ENCODE measurements at places on chromosomes 3 and 15.

DNA sequence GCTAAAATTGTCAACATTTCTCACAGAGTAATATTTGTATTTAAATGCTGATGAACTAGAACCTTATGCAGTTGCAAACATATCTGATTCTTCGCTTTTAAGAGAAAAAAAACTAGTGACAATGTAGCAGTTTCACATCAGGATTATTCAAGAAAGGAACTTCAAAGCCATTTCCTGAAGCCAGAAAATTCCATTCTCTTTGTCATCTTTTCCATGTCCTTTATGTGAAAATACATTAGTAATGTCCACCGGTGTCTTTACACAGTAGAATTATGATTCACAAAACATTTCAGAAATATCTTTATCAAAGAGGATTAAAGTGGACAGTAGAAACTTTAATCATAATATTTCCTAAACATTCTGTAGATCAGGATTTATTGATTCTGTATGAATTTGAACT lies 12.7 kb upstream of the LXN start:
- no peak for DNase-seq
- no peak overlapping the region for H3K27ac ChIP-seq
- no peak overlapping the region for H3K4me3 ChIP-seq
- no peaks in the 10 kb centered on the region for H3K27me3 ChIP-seq
- peaks cover 21% of the 10 kb centered on the region for H3K36me3 ChIP-seq

DNA sequence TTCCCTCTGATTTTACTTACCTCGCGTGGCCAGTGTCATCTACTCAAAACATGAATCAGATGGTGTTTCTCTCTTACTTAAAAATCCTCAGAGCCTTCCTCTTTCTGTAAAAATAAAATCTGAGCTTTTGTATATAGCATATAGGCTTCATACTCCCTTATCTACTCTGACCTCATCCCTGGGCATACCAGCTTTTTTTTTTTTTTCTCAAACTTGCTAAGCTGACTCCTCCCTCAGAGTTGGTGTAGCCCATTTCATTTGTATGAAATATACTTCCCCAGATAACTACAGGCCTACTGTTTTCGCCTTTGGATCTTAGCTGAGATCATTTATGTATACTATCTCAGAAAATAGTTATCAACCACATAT lies 648.9 kb upstream of the ALCAM start:
- no peaks in the 10 kb centered on the region for H3K36me3 ChIP-seq
- H3K4me3 ChIP-seq, result no peak overlapping the region
- no peak overlapping the region for H3K27ac ChIP-seq
- no peak for DNase-seq

GRCh38 chr15:64288577-64288976 lies 67.4 kb downstream of the CSNK1G1 start:
- H3K27me3 ChIP-seq, result no peaks in the 10 kb centered on the region
- no peak overlapping the region for H3K27ac ChIP-seq
- DNase-seq, result no peak
- no peaks in the 10 kb centered on the region for H3K4me1 ChIP-seq
- H3K36me3 ChIP-seq, result no peaks in the 10 kb centered on the region

DNA sequence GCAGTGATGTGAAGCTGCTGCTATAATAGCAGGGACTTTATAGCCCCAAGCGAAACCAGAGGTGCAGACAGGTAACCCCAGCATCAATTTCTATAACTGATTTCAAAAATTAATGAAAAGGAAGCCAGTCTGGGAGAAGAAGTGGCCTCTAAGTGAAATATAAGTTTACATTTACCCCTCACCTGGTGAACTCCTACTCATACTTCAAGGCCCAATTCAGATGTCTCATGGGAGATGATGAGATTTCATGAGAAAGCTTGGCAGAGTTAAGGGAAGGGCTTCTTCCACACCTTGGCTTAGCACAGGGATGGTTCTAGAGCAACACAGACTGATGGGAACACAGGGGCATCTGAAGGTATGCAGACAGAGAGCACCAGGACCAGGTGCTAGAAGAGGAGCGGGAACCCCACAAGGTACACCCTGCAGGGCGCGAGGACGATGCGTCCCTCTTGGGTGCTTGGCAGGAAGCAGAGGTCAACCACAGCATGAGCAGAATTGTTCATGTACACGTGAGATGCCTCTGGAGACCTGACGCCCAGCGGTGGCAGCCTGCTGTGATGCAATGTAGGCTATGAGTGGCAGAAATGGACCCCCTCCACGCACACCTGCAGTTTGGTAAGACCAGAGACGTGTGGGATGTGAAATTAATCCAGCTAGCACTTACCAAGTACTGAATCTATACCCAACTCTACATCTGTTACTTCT lies 102.9 kb downstream of the SRGAP3 start:
- no peaks in the 10 kb centered on the region for H3K36me3 ChIP-seq
- no peak for DNase-seq
- H3K4me1 ChIP-seq, result no peaks in the 10 kb centered on the region
- no peak overlapping the region for H3K27ac ChIP-seq
- H3K27me3 ChIP-seq, result no peaks in the 10 kb centered on the region

- DNase-seq, result no peak
- no peaks in the 10 kb centered on the region for H3K27me3 ChIP-seq
These were observed 225.2 kb upstream of the TPRG1 start for GRCh38 chr3:188946351-188947240.

DNA sequence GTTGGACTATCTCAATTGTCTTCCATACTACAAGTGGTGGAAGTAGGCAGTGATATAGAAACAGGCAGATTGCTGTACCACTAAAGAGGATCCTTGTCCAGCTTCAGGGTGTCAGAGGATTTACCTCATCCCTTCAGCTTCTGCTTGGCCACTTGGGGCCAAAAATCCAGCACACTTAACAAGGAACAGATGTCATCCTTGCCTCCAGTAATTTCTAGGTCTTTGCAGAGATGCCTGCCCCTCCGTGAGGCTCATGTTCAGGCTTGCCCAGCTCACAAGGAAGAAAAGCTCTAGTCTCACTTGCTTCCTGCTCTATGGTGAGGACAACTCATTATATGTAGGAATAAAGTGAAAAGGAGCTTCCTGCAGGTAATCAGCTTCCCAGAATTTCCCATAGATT lies 510.3 kb downstream of the EPHA3 start:
- no peaks in the 10 kb centered on the region for H3K4me1 ChIP-seq
- H3K27me3 ChIP-seq, result no peaks in the 10 kb centered on the region
- H3K27ac ChIP-seq, result no peak overlapping the region

DNA sequence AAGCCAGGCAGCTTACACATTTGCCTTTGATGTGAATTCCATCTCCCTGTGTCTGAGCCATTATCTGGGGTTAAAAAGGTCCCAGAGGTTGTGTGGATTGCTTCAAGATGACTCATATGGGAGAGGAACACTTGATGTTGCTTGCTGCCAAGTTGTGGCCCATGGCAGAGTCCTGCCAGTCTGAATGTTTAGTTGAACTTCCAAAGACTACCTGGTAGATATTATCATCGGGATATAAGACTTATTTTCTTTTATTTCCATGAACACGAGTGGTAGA lies 85.6 kb downstream of the TJP1 start:
- no peaks in the 10 kb centered on the region for H3K27me3 ChIP-seq
- no peak overlapping the region for H3K27ac ChIP-seq
- DNase-seq, result no peak
- no peaks in the 10 kb centered on the region for H3K36me3 ChIP-seq

GRCh38 chr15:69145694-69146492 lies 14.5 kb upstream of the GLCE start:
- no peak overlapping the region for H3K27ac ChIP-seq
- DNase-seq, result no peak

GRCh38 chr3:194492001-194492400 lies 5.2 kb upstream of the ATP13A3 start:
- no peak overlapping the region for H3K27ac ChIP-seq
- no peak for DNase-seq
- peaks cover 8% of the 10 kb centered on the region for H3K4me1 ChIP-seq
- H3K27me3 ChIP-seq, result no peaks in the 10 kb centered on the region
- no peak overlapping the region for H3K4me3 ChIP-seq
- H3K36me3 ChIP-seq, result no peaks in the 10 kb centered on the region

- no peaks in the 10 kb centered on the region for H3K27me3 ChIP-seq
- H3K4me1 ChIP-seq, result no peaks in the 10 kb centered on the region
- H3K27ac ChIP-seq, result no peak overlapping the region
- no peaks in the 10 kb centered on the region for H3K36me3 ChIP-seq
- DNase-seq, result no peak
These were observed 24.5 kb downstream of the LRRC3B start for GRCh38 chr3:26647078-26647477.

GRCh38 chr3:150898046-150898754 lies 7.0 kb downstream of the MINDY4B start:
- no peaks in the 10 kb centered on the region for H3K27me3 ChIP-seq
- DNase-seq, result no peak
- no peaks in the 10 kb centered on the region for H3K36me3 ChIP-seq
- H3K27ac ChIP-seq, result no peak overlapping the region
- no peak overlapping the region for H3K4me3 ChIP-seq

DNA sequence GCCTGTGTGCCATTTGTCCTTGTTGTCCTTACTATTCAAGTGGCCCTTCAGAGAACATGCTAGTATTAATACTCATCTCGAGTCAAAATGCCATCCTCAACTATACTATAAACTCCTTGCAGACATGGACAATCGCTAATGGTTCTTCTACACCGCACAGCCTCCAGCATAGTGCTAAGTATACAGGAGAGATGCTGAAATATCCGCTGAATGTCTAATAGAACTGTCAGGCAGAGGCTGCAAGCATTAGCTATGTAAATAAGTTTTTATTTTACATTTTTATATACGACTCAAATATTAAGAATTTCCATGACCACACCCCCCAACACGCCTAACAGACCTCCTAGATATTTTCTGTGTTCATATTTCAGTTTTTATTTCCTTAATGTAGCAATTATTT lies 39.4 kb downstream of the AAGAB start:
- H3K4me3 ChIP-seq, result no peak overlapping the region
- no peaks in the 10 kb centered on the region for H3K4me1 ChIP-seq
- no peaks in the 10 kb centered on the region for H3K27me3 ChIP-seq
- H3K36me3 ChIP-seq, result no peaks in the 10 kb centered on the region
- no peak overlapping the region for H3K27ac ChIP-seq

DNA sequence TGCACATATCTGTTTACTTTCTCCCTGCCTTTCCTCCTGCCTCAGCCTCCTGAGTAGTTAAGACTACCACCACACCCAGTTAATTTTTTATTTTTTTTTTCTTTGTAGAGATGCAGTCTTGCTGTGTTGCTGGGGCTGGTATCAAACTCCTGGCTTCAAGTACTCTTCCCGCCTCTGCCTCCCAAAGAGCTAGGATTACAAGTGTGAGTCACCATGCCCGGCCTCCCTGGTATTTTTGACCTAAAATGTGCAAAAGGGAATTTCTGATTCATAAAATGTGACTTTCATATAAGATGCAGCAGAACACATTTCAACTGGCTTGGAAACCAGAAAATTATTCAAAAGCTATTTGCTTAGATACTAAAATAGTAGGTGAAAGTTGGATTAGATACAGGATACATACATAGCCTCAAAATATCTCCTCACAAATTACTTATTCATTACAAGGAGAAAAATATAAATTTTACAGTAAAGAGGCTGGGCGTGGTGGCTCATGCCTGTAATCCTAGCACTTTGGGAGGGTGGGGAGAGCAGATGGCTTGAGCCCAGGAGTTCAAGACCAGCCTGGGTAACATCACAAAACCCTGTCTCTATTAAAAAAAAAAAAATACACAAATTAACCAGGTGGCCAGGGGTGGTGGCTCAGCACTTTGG lies 32.0 kb downstream of the MAP4 start:
- no peaks in the 10 kb centered on the region for H3K27me3 ChIP-seq
- no peaks in the 10 kb centered on the region for H3K36me3 ChIP-seq
- H3K4me3 ChIP-seq, result no peak overlapping the region

Measured in effector memory CD4-positive, alpha-beta T cell (primary cell).